T-helper 1 cell (primary cell): ENCODE measurements at places on chromosomes 12 and 14.

DNA sequence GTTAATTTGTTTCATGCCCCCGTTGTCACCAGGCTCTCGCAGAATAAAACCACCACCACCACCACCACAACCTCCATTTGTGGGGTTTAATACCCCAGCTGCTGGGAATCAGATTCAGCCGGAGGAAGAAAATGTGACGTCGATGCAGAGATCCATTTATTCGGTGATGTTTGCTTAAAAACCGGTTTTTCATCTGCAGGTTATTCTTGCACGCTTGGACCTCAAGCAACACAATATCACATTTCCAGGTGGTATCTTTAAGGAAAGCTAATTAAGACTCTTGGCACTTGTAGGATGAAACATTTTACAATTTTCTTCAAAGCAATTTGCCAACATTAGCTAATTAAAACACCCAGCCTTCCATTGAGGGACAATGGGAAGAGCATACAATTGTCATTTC lies 39.8 kb downstream of the SPRING1 start:
- no peak for DNase-seq

DNA sequence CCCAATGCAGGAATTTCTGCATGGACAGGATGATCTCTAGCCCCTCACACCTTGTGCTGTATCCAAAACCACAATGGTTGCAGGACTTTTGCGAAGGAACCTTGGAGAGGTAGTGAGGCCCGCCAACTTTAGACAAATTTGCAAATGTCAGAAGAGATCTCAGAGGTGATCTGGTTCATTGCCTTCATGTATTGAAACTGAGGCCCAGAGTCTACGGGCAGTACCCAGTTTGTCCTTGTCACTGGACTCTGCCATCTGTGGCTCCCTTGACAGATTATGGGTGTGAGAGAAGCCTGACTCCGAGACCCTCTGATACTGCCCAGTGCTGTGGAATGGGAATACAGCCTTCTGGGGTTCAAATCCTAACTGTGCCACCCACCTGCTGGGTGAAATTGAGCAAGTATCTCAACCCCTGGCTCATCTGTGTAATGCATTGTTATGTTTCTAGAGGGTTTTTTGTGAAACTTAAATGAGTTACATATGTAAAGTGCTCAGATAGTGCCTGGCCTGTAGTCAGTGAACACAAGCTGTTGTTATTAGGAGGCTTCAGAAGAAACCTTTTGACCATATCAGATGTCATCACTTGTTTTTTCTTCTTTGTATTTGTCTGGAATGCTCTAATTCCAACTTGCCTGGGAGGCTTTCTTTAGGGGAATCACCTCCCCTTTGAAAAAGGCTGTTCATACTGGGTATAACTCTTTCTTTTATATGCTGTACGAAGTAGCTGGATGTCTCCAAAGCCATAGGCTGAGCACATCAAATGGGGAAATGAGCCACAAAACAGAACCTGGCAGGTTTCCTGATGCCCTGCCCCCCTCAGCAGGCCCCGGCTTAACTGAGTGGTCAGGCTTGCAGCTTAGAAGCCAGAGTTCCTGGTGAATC lies 71.4 kb upstream of the SRSF5 start:
- no peak for DNase-seq

DNA sequence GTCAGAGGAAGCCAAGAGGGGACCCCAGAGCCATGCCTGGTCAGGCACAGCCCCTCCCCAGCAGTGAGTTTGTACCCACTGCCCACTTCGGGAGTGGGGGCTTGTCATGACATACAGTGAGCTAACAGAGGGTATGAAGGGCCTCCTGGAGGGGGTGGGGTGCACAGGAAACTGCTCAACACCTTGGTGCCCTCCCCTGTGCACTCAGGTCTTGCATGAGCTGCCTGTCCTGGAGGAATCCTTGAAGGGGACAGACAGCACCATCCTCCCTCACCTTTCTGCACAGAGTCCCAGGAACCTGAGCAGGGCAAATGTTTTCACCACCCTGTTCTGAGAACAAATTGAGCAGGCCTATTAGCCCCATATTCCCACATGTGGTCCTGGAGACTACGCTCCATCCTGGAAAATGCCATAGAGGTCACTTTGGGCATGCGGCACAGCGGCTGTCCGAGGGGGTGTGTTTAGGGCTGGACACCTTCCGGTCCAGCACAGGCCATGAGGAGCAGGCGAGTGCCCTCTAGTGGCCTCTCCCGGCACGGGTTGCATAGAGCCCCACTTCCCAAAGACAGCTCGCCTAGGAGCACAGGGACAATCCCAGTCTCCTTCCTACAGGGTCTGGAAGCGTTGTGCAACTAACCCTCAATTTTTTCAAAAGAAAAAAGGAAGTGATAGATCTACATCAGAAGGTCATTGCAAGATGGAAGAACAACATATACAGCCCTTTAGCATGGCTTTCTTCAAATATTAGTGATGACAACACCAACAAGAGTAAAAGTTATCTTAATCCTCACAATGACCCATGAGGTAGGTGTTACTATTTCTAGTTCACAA lies 31.9 kb upstream of the ZFP36L1 start:
- DNase-seq, result peak; percentile 37

- DNase-seq, result no peak
Observed at GRCh38 chr12:50690925-50691324, 73.0 kb upstream of the ATF1 start.

GRCh38 chr12:75853626-75854025 lies 177.9 kb downstream of the PHLDA1 start:
- DNase-seq, result no peak

DNA sequence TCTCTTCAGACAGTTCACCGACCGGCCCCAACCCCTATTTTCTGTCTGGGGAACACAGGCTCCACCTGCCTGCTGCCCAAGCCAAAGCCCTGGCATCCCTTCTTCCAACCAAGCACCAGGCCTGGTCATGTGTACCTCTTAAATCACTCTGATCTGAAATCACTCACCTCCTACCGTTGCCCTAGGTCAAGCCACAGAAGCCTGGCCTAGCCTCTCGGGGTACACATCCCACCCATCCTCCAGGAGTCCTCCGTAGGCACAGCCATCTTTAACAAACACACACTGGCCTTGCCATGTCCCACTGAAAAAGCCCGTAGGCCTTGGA lies 81.8 kb downstream of the IRF2BPL start:
- DNase-seq, result no peak

GRCh38 chr14:104800771-104801519 lies at the start of gene ZBTB42:
Gene ZBTB42 (plus strand): TSS chr14:104801101. CDS start chr14:104801198, 97 bp downstream.
- DNase-seq, result peak; percentile 57

- no peak for DNase-seq
Observed at GRCh38 chr12:45427042-45427441, 211.1 kb downstream of the ANO6 start.

DNA sequence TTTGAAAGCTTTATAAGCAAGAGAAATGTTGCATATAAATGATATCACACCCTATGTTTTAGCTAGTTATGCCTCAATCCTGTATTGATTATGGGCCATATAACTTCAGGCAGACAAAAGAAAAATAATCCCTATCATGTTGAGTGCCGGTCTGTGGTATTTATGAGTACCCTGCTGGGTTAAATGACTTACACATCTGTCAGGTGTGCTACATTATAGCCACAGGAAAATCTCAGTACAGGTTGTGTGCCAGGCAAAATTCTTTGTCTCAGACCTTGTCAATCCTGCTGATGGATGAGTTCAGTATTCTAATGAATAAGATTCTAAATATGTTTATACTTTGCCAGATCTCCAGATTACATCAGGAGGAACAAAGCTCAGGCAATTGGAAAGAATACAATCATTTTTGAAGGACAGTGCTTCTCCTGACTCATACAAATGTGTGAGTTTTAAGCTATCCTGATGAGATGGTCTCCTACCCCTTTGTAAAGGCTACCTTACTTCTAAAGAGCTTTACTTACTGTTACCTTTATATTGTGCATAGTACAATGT lies 109.8 kb upstream of the FOXG1 start:
- DNase-seq, result no peak

DNA sequence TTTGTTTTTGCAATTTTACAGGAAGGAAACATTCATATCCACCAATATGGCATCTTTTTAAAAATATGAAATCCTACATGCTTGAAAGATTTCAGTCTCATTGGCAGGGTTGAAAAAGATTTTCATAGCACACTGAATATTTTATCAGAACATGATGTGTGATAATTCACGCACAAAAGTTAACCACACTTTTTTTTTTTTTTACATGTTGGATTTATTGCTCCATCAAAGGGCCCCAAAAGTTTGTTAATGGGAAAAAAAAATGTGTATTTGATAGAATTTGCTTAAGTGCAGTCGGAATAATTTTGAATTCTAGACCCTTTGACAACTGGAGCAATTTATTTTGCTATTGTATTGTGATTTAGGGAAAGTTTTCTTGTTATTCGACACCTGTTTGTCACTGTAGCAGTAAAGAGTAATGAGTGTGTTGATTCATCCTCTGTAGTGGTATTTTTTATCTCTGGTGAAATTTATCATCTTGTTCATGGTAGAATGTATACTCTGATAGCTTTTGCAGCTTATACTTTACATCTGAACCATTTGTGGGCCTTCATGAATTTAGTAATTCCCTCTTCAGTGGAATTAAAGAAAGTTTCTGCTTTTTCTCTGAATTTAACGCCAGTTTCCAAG lies 1.1 kb downstream of the EML1 start:
- DNase-seq, result no peak

DNA sequence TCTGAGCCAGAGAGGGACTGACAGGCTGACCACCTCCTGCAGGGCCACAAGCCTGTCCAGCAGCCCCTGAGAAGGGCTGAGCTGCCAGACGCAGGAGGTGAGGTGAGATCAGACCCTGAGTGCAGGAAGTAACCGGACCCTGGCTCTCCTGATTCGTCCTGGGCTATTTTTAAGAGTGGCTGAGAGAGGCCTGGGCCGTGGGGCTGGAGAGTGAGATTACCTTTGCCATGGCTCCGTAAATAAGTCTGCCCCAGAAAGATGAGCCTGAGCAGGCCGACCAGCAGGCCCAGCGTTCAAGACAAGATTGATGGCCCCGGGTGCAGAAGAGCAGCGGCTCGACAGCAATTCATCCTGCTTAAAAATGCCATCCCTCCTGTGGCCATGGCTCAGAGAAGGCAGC lies 54.2 kb downstream of the SPTB start:
- DNase-seq, result no peak

DNA sequence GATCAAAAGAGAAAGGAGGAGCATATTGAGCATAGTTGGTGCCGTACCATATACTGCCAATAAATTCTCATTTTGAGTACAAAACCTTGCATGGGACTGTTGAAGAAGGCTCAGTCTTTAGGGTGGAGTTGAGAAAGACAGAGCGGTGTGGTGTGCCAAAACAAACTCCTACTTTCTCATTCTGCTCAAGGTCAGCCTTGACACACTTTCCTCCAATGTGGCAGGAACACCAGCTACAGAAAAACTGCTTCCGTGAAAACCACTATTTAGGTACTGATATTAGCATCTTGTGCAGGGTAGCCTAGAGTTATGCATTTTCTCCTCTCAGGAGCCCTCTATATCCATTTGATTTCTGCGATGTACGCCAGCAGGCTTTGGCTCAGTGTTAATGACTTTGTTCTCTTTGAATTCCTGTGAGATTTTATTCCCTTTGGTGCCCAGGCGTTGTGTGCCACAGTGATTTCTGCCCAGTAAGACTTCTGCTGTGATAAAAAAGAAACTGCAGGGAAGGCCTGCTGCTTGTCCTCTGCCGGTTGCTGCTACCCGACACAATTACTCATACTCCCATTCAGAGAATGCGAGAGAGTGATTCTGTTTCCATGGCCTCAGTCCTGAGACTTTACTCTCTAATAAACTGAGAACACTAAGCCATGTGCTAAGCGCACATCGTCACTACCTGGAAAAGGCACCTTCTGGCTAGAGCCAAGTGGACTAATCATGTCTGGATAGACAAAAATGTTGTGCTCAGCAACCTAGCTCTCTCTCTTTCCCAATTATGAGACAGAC lies 88.3 kb upstream of the MDM1 start:
- no peak for DNase-seq

DNA sequence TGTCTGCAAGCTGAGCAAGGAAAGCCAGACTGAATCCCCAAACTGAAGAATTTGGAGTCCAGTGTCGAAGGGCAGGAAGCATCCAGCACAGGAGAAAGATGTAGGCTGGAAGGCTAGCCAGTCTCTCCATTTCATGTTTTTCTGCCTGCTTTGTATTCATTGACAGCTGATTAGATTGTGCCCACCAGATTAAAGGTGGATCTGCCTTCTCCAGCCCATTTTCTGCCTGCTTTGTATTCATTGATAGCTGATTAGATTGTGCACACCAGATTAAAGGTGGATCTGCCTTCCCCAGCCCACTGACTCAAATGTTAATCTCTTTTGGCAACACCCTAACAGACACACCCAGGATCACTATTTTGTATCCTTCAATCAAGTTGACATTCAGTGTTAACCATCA lies 85.3 kb downstream of the PLBD1 start:
- DNase-seq, result no peak

DNA sequence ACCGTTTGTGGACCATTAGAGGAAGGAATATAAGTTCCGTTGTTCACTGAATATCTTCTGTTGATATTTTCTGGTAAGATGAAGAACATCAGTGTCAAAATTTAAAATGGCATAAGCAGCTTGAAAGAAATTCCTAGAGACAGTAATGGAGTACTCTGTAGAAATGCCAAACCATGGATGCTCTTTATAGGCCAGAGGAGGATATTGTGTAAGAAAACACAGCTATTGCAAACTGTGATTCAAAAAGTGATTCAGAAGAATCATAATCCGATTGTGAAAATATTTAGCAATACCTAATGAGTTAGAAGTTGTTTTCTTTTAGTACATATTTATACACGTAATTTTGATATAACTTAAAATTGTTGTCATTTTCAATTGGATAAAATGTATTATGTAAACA lies 102.8 kb downstream of the SLC16A7 start:
- no peak for DNase-seq

DNA sequence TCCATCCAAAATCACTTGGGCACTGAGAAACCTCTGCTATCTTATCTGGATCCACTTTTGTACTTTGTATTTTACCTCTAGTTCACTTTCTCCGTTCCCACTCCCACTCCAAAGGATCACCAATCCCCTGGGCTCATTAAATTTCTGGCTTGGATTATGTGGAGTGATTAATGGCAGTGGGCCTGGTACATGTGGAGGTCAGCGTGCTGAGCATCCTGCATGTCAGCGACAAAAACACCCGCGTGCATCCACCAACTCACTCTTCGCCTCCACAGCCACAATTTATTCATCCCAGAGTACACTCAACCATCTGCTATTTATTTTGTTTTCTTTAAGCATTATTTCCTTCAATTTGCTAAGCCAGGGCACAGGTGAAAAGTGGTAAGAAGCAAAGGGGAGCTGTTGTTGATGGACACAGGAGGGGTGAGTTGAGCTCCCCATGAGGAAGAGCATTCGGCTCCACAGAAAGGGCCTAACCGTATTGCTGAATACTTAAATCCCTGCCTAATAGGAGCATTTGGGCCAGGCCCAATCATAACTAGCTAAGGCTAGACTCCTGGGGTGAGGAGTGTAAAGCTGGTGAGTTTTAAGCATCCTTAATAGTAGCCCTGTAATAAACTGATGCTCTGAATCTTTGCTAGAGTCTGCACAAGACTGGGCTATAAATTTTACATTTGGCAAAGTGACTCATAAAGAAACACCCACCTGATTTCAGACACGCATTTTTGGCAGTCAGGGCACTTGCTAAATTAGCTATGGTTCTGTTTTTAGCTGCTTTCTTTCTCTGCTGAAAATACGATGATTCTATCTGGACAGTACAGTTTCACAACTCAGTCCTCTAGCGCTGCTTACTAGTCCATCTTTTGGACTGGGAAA lies 137.8 kb downstream of the SLC25A21 start:
- DNase-seq, result no peak
